ENCODE measurements at places on chromosomes 2 and 18.

DNA sequence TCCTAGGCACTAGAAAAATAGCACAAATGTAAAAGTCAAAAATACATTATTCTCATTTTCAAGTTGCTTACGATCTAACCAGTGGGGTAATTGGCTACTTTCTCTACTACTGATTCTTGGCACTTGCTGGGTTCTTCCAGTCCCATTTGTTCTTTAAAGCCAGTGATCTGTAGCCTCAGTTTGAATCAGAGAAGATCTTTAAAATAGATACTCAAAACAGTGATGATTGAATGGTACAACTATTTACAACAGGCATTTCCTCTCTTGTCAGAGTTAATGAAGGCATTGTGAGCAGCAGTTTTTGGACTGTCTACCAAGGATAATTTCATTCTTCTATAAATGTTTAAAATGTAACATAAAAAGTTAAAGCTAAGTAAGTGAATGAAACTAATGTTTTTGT, 128.3 kb upstream of the FSIP2 start:
- DNase-seq = no peak

DNA sequence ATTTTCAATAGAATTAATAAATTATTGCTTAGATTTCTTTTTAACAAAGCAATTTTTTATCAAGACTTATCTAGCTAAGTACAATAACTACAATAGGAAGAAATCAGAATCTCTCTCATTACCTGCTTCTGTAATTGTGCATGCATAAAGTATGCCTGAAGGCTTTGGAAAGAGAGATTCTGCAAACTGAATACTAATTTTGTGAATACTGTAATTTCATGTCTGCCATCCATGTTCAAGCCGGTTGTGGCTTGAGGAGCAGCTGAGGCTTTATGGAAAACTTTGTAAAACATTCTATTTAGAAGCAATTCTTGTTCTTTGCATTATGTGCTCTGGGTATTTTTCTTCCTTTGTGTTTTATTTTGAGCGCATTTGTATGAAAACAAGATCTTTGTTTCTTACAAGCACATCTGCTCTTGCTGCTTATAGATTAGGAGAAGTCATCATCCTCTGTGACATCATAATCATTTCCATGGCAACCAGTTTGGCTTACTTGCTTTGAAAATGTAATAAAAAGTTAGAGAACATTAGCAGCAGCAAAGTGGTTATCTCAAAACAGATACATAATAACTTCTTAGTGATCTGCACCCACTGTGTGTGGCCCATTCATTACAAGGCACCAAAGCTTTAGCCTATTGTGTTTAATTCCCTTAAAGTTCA, 16.0 kb upstream of the IKZF2 start:
- no peak for DNase-seq

DNA sequence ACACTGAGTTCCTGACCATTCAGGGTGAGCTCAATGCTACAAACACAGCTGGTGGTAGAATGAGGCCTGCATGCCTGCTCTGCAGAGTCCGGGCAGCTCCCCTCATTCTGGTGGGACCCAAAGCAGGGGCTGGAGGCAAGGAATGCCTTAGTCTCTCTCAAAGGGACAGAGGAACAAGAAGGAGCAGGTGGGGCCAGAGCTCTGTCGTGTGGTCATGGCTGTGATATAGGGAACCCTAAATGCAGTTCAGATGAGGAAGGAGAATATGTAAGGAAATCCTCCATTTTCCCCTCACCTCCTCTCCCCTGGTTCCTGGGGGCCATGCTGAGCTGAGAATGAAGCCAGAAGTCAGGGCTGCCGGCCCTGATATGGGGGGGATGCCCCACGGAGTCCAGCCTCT, 334.3 kb downstream of the CYP26B1 start:
- no peak for DNase-seq

- DNase-seq = peak; percentile 34
These were observed 7.5 kb upstream of the BCL11A start for GRCh38 chr2:60560734-60561644.

GRCh38 chr18:51168960-51169662, 28.4 kb downstream of the MEX3C start:
- no peak for DNase-seq

DNA sequence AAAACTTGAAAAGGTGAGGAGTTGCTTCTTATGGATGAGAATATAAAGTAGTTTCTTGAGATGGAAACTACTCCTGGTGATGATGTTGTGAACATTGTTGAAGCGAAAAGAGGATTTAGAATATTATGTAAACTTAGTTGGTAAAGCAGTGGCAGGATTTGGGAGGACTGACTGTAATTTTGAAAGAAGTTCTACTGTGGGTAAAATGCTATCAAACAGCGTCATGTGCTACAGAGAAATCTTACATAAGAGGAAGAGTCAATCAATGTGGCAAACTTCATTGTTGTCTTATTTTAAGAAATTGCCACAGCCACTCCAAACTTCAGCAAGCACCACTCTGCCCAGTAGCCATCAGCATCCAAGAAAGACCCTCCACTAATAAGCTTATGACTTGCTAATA, 112.9 kb upstream of the ZEB2 start:
- DNase-seq = no peak

- DNase-seq = no peak
These were observed 54.9 kb upstream of the SLC5A7 start for GRCh38 chr2:107931412-107931811.

DNA sequence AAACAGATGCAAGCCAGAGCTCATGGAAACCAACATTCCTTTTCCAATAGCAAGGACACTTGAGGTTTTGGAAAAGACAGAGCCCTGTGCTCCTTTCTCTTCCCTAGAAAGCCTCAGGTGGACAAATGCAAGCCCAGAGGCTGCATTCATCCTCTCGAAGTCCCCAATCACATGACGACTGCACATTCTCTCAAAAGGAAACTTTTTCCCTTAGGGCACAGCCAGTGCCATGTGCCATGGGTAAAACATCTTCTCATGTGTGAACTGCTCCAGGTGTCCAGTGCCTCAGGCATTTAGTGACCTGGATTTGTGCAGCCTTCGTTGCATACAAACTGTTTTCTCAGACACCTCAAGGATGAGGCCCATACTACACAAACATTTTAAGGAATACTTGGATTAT, 140.7 kb downstream of the LAMA1 start:
- no peak for DNase-seq

- no peak for DNase-seq
These were observed 73.1 kb upstream of the PID1 start for GRCh38 chr2:229344151-229344551.

DNA sequence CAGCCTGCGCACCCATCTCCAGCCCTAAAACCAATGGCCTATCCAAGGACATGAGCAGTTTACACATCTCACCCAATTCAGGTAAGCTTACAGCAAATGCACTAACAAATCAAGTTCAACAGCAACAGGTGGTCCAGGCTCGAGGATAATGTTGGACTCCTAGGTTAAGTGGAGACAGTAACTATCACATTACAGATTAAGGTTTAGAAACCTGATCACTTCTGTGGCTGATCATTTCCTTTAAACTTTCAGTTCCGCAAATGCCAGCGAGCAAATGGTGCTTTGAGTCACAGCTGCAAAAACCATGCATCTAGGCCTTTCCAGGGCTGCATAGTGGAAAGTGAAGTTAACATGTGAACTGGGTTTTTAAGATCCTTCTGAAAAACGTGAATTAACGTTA, 259.4 kb downstream of the GBX2 start:
- DNase-seq = no peak

GRCh38 chr2:16219292-16219975, 279.1 kb downstream of the MYCN start:
- no peak for DNase-seq

DNA sequence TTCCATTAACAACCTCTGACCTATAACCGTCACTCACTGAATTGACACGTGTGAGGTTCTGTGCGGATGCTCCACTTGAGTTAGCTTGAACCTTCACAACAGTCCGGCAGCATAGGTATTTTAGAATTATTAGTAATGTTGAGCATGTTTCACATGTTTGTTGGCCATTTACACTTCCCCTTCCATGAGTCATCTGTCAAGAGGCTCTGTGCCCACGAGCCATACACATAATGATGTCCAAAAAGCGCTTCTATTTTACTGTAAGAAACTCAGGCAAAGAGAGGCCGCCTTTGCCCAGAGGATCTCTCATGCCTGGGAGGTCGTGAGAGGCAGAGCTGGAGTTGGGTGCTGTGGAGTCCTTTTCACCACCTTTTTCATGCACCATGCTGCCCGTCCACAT, 28.9 kb upstream of the TMEM214 start:
- peak; percentile 16 for DNase-seq

- no peak for DNase-seq
These were observed 61.0 kb upstream of the NFE2L2 start for GRCh38 chr2:177325554-177325953.

- no peak for DNase-seq
These were observed 278.1 kb upstream of the ZEB2 start for GRCh38 chr2:144798034-144798433.

DNA sequence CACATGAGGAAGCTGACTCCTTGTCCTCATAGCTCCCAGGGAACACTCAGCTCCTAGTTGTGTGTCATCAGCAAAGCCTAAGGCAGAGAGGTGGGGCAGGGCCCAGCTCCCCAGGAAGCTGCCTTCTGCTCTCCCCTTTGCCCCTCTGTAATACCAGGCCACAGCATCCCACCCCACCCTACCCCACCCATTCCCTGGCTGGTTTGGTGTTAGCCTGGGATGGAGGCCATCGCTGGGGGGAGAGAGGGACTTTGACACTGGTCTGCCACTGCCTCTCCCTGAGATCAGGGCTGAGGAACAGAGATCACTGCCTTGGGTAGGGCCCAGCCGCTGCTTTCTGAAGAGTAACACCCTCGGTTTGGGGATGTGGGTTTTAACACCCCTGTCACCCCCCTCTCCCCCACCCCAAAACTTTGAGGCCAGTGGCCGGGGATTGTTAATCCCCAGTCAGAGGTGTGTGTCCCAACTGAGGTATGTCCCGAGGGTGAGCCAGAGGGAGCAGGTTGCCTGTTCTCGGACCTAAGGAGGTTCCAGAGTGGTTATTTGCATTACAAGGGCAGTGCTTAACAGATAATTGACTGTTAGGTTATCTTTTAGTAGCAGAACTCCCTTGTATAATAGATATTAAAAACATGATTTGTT, 41.4 kb downstream of the TET3 start:
- no peak for DNase-seq

DNA sequence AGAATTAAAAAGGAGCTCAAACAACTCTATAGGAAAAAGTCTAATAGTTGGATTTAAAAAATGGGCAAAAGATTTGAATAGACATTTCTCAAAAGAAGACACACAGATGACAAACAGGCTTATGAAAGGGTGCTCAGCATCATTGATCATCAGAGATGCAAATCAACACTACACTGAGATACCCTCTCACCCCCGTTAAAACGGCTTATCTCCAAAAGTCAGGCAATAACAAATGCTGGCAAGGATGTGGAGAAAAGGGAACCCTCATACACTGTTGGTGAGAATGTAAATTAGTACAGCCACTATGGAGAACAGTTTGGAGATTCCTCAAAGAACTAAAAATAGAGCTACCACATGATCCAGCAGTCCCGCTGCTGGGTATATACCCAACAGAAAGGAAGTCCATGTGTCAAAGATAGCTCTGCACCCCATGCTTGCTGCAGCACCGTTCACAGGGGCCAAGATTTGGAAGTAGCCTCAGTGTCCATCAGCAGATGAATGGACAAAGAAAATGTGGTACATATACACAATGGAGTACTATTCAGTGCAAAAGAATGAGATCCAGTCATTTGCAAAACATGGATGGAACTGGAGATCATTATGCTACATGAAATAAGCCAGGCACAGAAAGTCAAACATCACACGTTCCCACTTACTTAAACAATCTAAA, 46.7 kb upstream of the B3GNT7 start:
- no peak for DNase-seq

- DNase-seq = no peak
These were observed 692.3 kb downstream of the RNF144A start for GRCh38 chr2:7609556-7609955.

DNA sequence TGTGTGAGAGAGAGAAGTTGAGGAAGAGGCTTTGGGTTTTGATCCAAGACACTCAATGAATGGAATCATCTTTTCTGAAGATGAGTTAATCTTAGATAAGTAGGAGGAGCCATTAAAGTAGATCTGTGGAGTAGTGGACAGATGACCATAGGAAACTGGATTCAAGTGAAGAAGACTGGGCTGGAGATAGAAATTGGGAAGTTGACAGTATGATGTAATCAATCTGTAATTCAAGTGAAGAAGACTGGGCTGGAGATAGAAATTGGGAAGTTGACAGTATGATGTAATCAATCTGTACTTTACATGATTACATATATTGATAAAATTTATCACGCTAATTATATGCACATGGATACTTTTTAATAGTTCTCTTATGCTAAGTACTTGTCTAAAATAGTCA, 92.8 kb downstream of the PHLPP1 start:
- no peak for DNase-seq

DNA sequence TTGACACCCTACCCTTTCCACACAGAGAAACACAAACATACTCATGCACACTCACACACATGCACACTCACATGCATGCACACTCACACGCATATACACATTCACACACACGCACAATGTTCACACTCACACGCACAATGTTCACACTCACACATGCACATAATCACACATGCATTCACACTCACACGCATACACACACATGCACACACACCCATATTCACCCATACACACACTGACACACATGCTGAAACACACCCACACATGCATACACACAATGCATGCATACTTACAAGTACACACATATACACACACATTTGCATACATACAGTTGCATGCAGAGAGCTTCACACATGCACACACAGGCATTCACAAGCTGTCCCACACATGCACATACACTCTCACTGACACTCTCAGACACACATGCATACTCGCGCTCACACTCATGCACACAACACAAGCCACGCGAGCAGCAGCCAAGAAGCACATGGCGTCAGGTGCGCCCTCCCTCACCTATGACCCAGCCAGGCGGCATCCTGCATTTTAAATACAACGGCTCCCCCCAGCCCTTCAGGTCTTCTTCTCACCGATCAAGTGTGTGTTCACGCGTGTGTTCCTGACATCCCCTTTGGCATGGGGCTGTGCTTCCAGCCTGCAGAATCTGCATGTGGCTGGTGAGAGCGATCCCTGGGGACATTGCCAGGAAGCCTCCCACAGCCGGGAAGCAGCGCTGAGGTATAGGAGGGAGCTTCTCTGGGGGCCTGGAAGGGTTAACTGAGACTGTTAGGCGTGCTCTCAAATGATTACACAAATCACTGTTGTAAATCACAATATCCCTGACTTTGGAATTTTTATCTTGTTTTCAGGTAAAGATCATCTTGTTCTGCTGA, 195.1 kb downstream of the RTP5 start:
- no peak for DNase-seq

- DNase-seq = no peak
These were observed 498.9 kb downstream of the STK39 start for GRCh38 chr2:167748536-167748935.

DNA sequence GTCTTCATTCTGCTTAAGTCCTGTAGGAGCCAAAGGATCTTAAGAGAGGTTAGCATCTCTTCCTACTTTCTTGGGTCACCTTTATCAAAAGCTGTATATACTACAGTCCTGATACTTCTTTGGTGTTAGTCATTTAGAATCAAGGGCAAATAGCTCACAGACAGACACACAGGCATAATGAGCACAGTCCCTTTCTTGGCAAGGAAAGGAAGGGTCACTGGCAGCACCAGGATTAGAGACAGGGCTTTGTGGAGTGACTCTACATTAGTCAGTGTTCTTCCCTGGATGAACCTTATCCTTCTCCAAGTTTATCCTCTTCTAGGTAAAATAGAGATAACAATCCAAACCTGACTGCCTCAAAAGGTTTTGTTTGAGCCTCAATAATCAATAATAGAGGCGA, 40.0 kb upstream of the NCKAP5 start:
- DNase-seq = no peak

- DNase-seq = no peak
These were observed 33.9 kb downstream of the LAMA3 start for GRCh38 chr18:23723121-23723520.

- DNase-seq = no peak
These were observed 5.1 kb upstream of the PPP1CB start for GRCh38 chr2:28746429-28747111.

All from RKO (cell line).